ENCODE measurements at places on chromosomes 2 and 18.
A peak's percentile ranks its signal among the peaks of the same experiment; 100 is the strongest.

GRCh38 chr18:21857871-21858270, 117.3 kb downstream of the MIB1 start:
- ATAC-seq: no peak

DNA sequence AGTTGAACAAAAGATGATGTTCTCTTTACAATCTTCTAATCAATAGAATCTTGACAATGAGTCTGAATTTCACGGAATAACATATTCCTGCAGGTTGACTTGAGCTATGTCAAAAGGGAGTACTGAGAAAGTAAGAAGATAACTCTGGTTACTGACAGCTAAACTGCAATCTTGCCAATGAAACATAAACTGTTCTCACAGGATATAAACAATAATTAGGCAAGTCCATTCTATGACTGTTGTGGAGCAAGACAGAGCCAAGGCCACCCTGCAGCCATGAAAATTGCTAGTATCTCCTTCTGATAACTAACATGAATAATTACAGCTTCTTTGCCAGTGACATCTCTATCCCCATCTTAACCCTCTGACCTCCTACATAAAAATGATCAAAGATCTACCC, 6.3 kb upstream of the RPRD1A start:
- no peak for ATAC-seq

DNA sequence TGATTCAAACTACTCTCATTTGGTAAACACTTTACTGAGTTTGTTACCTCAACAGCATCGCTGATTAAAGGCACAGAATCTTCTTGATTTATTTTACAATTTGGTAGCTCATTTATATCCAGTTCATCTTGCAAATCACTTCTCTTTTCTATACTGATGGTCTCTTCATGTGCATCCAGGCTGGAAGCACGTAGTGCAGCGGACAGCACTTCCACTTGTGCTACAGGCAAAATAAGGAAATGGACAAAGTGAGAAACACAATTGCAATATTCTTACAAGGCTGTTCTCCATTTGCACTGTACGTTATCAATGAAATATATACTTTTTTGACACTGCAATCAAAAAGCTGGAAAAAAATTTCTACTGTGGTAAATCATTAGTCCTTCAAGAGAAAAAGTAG, 51.0 kb downstream of the PPP4R1 start:
- no peak for ATAC-seq

- ATAC-seq: no peak
Measured at GRCh38 chr2:16870491-16871076, 204.9 kb upstream of the CYRIA start.

GRCh38 chr2:50069454-50069853, 915.1 kb upstream of the FSHR start:
- ATAC-seq: no peak

DNA sequence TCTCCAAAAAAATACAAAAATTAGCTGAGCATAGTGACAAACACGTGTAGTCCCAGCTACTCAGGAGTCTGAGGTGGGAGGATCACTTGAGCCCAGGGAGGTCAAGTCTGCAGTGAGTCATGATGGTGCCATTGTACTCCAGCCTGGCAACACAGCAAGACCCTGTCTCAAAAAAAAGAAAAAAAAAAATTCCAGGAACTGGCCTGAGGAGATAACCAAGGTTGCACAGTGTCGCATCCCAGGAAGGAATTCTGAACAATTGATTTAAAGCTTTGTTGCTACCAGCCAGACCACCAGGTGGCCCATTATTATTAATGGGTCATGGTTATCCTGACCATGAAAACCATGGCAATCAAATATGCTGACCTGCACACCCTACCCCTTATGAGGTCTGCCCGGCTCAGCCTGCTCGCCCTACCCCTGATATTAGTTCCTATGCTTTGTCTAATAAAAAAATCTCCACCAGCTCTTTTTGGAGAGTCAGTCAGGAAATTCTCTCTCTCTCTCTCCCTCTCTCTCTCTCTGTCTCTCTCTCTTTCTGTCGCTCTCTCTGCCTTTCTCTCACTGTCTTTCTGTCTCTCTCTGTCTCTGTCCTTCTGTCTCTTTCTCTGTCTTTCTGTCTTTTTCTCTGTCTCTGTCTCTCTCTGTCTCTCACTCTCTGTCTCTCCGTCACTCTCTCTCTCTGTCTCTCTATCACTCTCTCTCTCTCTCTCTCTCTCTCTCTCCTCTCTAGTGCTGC, 73.7 kb downstream of the NCAPH start:
- ATAC-seq: peak; percentile 14

GRCh38 chr2:71409611-71410010, 43.8 kb upstream of the DYSF start:
- no peak for ATAC-seq

- ATAC-seq: no peak
Measured at GRCh38 chr2:45265336-45265735, 256.1 kb upstream of the SIX2 start.

- ATAC-seq: no peak
Measured at GRCh38 chr2:209322905-209323512, 100.8 kb upstream of the MAP2 start.

GRCh38 chr2:163655667-163656066, 80.1 kb downstream of the FIGN start:
- no peak for ATAC-seq

DNA sequence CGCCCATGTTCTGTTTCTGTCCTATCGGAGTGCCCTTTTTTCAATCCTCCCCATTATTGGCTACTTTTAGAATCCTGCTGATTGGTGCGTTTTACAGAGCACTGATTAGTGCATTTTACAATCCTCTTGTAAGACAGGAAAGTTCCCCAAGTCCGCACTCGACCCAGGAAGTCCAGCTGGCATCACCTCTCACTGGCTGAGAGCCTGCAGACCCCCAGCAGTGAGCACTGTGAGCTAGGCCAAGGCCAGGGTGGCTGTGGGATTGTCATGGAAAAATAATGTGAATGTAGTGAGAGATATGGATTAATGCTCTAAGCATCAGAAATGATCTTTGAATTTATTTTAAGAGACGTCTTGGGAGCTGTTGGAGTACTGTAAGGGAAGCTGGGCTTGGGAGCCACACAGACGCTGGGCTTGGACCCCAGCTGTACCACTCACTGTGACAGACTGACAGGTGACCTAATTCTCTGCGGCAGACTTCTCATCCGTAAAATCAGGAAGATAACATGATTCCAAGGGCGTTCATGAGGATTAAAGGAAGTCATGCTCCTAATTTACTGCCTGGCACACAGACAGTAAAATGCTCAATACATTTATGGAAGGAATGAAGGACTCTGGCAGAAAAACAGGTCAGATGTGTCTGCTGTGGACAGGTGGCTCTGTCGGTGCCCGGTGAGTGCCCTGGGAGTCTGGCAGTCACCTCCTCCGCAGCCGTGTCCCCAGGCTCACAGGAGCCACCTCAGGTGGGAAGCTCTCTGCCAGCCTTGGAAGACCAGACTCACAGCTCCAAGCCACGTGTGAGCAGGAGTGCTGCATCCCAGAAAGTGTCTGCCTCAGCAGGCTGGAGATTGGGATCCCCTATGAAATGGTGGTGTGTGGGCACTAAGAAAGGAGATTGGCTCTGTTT, 105.5 kb downstream of the FAM168B start:
- no peak for ATAC-seq

- ATAC-seq: peak; percentile 74
Measured at GRCh38 chr2:161946489-161947107, 127.4 kb downstream of the DPP4 start.

- ATAC-seq: no peak
Measured at GRCh38 chr2:217258170-217258569, 398.3 kb upstream of the TNP1 start.

DNA sequence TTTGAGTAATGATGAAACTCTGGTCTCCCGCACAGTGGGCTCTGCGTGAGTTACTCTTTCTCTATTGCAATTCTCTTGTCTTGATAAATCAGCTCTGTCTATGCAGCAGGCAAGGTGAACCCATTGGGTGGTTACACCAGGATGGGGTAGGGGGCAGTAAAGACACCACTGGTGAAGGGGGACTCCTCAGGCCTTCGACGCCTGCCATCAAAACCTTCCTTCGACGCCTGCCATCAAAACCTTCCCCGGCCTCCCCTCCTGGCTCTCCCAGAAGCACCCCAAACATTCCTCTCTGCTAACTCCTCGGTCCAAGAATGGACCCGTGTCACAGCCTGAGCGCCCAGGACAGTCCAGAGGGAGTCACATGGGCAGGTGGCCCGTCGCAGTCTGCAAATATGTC, 4.8 kb upstream of the STARD7 start:
- ATAC-seq: no peak

GRCh38 chr18:22547807-22548561, 130.3 kb upstream of the CTAGE1 start:
- ATAC-seq: no peak

- no peak for ATAC-seq
Measured at GRCh38 chr2:65092791-65093190, 36.6 kb downstream of the CEP68 start.

- no peak for ATAC-seq
Measured at GRCh38 chr18:37122877-37123276, 293.9 kb downstream of the KIAA1328 start.

- peak; percentile 95 for ATAC-seq
Measured at GRCh38 chr2:165573534-165574461, 104.3 kb downstream of the CSRNP3 start.

DNA sequence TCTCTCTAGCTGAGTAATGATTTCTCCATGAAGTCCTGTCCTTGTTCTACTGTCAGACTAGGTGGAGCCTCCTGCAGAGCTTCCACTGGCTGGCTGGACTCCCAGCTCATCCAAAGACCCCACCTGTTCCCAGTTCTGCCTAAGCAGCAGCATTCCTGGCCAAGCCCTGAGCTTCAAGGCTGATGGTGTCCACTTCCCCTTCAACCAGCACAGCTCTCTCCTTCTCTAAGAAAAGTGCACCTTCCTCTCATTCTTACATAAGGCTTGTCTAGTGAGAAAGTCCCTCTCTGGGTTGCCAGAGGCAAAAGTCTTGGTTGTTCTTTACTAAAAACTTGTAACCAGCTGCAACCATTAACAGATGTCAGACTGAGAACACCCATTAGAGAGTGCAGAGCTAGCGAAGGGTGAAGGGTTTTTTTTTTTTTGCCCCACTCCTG, 58.9 kb downstream of the CXCR4 start:
- ATAC-seq: no peak

DNA sequence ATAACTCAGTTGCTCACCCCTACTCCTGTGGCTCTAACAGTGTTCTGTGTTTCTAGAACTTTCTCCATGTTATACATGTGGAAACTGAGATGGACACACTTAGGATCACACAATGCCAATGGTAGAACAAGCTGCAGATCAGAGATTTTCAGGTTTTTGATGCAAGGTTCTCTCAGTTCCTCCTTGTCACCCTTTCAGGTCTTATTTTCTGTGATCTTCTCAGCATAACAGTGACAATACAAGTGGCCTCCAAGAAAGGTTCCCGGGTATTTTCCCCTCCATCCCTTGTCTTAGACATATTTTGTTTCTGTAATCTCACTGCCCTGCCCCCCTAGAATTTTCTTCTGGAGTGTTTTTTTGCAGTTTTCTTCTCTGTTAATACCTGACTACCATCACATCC, 6.2 kb upstream of the MGAT5 start:
- no peak for ATAC-seq

DNA sequence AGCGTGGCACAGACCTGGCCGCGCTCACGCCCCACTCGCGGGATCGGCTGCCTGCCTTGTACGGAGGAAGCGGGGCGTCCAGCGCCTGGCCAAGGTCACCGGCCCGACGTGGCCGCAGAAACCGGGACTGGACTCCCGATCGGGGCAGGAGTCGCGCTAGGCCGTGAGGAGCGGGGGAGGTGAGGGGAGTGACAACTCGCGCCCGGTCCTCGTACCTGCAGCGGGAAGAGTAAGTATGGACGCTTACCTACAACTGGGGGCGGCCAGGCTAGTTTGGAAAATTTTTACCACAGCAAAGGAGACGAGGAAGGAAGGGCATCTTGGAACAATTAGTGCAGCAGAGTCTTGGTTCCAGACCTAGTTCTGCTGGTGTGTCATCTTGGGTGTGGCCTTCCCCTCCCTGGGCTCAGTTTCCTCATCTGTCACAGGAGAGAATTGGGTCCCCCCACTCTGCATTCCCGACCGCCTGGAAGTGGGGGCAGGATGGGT, 693 bp downstream of the UBE2F start:
- ATAC-seq: peak; percentile 2
